T-helper 2 cell treated with Interferon-gamma antibody and Interleukin-4, amounts not matched to agents 5 μg/mL and 100 μg/mL, for 36 hours (primary cell): ENCODE measurements at places on chromosomes 1 and 21.

DNA sequence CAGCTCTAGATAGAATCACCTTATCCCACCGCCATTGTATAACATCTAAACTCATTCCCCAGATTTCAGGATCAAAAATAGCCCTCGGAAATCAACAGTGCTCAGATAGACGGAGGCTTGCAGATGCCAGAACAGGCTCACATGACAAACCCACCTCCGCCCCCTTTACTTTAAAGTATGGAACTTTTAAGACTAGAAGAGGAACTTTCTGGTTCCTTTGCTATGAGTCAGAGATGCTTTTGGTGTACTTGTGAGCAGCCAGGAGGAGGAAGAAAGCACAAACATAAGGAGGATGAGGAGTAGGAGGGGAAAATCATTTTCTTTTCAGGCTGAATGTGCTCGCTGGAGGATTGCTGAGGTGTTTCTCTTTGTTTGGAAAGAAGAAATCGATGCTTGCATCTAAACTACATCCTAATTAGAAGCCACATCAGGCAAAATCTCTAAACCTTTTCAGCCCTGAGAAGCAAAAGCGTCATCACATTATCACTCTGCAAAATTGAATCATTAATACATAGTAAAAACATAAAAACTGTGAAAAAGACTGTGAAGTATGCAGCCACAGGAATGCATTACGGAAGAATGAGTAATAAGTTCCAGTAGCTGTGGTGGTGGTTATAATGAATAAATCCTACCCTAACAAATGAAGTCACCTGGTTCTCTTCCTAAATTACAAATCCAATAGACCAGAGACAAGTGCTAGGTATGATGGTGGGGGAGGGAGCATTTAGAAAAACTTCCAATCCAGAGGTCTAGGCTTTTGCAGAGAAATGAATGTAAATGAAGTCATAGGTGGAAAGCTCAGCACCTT lies 251.3 kb downstream of the KCNH1 start:
- no peaks in the 10 kb centered on the region for H3K36me3 ChIP-seq
- no peak overlapping the region for H3K4me3 ChIP-seq
- peaks cover 8% of the 10 kb centered on the region for H3K4me1 ChIP-seq
- DNase-seq = no peak
- peaks cover 4% of the 10 kb centered on the region for H3K27me3 ChIP-seq

DNA sequence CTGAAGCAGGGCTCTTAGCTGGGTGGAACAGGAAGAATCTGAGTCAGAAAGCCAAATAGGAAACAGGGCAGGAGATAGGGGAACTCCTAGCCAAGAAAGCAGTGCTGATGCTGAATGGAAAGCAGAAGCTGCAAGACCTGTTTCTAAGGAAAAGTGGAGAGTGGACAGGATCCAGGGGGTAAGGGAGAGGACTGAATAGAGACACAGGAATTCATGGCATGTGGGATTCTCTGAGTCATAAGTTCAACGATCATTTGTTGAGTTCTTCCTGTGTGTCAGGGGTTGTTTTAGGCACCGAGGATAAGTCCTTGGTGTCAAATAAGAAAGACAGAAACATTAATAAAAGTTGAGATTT lies 153.8 kb upstream of the FGGY start:
- H3K27ac ChIP-seq = peak overlapping the region; percentile 11
- H3K36me3 ChIP-seq = no peaks in the 10 kb centered on the region
- H3K4me1 ChIP-seq = peaks cover 39% of the 10 kb centered on the region

DNA sequence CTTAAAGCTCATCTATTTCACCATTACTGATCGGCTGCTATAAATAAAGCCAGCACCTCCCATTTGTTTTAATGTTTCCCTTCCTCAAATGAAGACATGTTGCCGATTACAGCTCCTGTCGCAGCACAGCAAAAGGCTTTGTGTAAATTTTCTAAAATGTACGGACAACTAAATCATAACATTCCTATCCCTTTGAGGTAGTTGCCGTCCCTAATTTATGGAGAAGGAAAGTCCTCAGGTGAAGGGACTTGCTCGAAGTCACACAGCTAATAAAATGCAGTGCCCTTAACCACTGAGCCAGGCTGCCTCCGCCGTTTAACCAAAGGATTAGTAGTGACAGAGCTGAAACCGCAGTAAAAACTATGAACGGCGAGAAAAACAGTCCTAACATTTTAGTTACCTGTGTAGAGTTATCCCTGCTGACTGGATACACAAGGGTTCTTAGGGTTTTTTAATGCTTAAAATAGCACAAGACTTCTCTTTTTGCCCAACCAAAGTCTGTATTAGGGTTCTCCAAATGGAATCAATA lies 871 bp downstream of the PINK1 start:
- peak overlapping the region; percentile 73 for H3K27ac ChIP-seq
- DNase-seq = no peak
- no peaks in the 10 kb centered on the region for H3K36me3 ChIP-seq
- no peaks in the 10 kb centered on the region for H3K27me3 ChIP-seq

DNA sequence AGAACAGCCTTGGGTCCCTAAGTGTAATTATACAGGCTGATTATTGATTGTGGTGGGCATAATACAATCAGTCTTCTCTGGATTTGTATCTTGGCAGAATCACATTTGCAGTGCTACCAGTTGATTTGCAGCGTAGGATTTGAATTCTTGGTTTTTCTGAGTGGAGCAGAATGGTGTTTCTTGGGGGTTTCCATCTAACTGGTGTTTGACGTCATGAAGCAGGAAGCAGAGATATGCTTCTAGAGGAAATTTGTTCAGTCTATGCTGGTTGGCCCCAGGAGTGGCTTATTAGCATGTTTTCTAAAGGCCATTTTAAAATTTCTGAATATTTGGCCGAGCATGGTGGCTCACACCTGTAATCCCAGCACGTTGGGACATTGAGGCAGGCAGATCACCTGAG lies 3.4 kb downstream of the CTTNBP2NL start:
- H3K4me1 ChIP-seq = peaks cover 19% of the 10 kb centered on the region
- no peaks in the 10 kb centered on the region for H3K36me3 ChIP-seq
- no peak overlapping the region for H3K27ac ChIP-seq

- DNase-seq = no peak
- H3K27me3 ChIP-seq = peaks cover 5% of the 10 kb centered on the region
- no peaks in the 10 kb centered on the region for H3K4me1 ChIP-seq
- H3K27ac ChIP-seq = no peak overlapping the region
Observed at GRCh38 chr1:61353797-61354406, 271.5 kb downstream of the NFIA start.
